ENCODE measurements at places on chromosomes 4 and X.
A peak's percentile ranks its signal among the peaks of the same experiment; 100 is the strongest.

GRCh38 chrX:19075754-19076153, 46.5 kb downstream of the ADGRG2 start:
- DNase-seq: no peak

DNA sequence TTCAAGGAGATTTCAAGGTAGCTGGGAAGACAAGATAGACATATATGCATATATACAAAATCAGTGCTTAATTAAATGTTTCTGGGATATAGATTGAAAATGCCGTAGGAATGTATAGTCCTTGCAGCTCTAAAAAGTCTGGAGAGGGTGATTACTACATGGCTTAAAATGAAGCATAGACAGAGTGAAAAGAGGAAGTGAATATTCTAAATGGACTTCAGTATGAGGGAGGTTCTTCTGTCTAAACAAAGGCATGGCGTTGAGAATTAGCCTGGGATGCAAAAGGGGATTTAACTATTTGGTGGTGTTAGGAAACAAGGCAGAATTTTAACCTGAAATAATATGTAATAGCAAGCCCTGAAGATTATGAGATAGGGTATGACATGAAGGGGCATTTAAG, 141.5 kb upstream of the FRMPD4 start:
- no peak for DNase-seq

GRCh38 chr4:110411574-110412011, 64.4 kb upstream of the ENPEP start:
- no peak for DNase-seq

GRCh38 chrX:16903274-16904022, 33.3 kb upstream of the RBBP7 start:
- no peak for DNase-seq

DNA sequence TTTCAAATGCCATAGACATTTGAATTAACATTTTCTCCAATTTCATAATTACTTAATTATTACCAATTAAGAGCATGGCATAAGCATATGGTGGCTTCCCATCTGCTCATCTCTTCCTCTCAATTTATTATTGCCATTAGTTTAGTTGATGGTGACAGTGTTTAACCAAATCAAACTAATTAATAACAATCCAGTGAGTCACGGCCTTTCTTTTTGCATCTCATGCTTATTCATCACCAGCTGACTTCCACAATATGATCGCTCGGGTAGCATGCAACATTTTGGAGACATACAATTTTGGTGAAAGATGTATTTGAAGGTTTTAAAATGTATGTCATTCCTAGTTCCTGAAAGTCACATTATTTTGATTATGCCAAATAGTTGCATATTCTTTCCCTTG, 172.8 kb upstream of the TACR3 start:
- DNase-seq: no peak

GRCh38 chrX:103552236-103552635, 32.9 kb upstream of the RAB40A start:
- no peak for DNase-seq

DNA sequence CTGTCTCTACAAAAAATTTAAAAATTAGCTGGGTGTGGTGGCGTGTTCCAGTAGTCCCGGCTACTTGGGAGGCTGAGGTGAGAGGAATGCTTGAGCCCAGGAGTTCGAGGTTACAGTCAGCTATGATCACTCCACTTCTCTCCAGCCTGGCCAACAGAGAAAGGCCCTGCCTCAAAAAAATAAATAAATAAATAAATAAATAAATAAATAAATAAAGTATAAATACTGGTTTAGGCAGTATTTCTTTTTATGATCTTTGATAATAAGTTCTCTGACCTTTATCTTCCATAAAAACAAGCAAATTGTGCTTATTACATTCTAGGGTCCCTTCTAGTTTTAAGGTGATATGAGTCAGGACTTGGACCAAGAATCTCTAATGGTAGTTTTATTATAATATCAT, 320.3 kb downstream of the PCDH19 start:
- DNase-seq: no peak

GRCh38 chr4:86414686-86415085, 54.8 kb upstream of the MAPK10 start:
- DNase-seq: no peak

DNA sequence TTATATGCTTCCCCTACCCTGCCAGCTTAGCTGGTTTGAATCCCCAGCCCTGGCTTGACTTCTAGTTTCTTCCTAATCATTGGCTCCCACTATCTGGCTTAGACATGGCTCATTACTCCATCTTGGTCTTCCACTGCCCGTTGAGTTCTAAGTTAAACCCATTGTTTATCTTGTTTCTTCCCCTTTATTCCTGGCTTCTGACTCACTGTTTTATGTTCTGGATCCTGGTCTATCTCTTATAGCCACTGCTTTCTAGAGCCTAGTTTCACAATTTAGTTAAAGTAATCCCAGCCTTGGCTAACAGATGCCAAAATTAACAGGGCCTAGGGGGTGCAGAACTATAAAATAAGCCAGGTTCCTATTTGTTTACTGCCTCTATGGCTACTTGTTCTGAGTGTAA, 120.9 kb downstream of the ARHGEF9 start:
- DNase-seq: no peak

DNA sequence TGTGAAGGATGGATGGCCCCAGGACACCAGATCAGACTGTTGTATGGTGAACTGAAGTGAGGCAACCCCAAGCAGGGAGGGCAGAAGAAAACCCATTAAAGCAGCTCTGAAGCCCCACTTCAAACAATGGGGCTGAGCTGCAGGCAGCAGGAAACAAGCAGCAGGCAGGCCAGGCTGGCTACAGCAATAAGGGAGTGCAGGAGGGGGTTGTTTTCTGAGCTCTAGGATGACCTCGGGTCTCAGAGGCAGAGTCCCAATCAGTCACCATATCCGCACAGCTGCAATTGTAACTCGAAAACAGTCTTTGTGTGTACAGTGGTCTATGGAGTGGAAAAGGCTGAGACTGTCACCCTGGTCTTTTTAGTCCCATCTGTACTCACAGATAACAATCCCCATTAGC, 90.4 kb downstream of the COL4A6 start:
- DNase-seq: no peak

- DNase-seq: no peak
These were observed 62.9 kb upstream of the SMAD1 start for GRCh38 chr4:145418739-145419138.

DNA sequence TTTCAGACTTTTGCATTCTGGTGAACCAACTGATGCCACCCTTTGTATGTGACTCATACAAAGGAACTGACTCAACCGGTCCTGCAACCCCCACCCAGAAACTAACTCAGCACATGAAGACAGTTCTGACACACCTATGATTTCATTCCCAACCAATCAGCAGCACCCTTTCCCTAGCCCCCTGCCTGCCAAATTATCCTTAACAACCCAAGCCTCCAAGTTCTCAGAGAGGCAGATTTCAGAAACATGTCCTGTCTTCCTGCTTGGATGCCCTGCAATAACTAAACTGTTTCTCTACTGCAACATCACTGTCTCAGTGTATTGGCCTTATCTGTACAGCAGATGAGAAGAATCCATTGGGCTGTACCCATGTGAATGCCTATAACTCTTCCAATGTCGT, 284.7 kb downstream of the CAMK2D start:
- no peak for DNase-seq

- DNase-seq: peak; percentile 73
These were observed at the start of gene ERCC6L for GRCh38 chrX:72238721-72239475. Gene ERCC6L, minus strand, starts transcription at chrX:72239027. Its CDS starts 116 bp downstream, at chrX:72238911.

GRCh38 chr4:10085828-10086505, 30.6 kb downstream of the WDR1 start:
- no peak for DNase-seq

DNA sequence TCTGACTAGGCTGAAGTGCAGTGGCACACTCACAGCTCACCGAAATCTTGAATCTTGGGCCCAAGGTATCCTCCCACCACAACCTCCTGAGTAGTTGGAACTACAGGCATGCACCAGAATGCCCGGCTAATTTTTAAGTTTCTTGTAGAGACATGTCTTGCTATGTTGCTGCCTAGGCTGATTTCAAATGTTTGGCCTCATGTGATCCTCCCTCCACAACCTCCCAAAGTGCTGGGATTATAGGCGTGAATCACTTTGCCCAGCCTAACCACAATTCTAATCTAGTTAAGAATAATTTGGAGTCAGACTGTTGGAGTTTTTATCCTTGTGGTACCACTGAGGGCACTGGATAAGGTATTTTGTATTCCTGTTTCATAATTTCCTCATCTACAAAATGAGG, 317.5 kb upstream of the AGA start:
- no peak for DNase-seq

DNA sequence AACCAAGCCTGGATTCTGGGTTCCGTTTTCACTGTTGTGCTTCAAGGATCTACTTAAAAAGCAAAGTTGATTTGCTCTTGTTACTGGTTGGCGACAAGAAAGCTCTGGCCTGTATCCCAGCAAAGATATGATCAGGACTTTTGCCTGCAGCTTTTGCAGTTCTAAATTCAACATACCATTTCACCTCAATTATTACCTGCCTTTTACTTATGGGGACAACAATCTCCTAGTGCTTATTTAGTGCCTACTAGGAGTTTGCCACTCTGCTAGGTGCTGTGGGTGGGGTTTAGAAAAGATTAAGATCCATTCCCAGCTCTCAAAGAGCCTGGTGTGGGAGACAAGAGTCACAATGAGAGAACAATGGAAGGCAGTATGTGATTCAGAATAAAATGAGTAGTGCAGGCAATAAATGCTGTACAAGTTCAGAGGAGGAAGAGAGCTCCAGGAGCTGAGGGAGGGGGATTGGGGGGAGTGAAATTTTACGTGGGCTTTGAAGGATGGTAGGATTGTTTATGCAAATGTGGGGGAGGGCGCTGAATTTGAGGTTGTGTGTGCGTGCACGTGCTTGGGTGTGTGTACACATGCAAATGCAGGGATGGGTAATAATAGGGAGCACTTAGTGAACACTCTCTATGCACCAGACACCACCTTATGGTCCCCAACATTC, 5.0 kb upstream of the TMEM164 start:
- no peak for DNase-seq

- DNase-seq: no peak
These were observed 32.9 kb upstream of the DIPK2B start for GRCh38 chrX:45233531-45233930.

GRCh38 chr4:126627255-126627654, 1005.5 kb upstream of the INTU start:
- no peak for DNase-seq

DNA sequence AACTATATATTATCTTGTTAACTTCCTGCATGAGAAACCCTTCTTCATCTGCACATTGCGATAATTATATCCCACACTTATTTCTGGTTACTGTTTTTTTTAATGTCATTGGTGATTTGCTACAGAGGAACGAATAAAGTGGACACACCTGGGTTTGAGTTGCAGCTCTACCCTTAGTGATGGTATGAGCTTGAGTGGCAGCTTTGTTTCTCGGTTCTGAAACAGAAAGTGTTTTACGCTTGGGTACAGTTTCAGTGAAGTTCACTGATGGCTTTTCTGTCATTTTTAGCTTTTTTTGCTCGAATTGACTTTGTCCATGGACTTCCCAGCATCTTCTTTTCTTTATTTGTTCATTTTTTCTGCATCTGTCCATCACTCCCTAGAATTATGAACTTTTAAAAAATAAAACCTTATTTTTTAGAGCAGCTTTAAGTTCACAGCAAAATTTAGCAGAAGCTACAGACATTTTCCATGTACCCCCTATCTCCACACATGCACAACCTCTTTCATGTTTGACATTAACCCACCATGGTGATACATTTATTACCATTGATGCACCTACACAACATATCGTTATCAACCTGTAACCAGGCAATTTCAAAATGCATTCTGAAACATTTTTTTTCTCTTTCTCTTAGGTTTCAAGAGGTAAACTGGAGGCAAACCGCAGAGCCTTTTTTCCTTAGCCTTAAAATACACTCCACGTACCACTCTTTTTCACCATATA, 1041.6 kb upstream of the PRKX start:
- DNase-seq: no peak

Measured in NCI-H1105 treated with DMSO at 0.1 percent for 48 hours (cell line).